ENCODE measurements at places on chromosomes 16 and 17. TPM values are rescaled to one million over a fixed set of nuclear protein-coding genes. Genes with fewer than 3 reads are reported as not detected.
A peak's percentile ranks its signal among the peaks of the same experiment; 100 is the strongest.

- H3K4me3 ChIP-seq = no peak overlapping the region
- no peak overlapping the region for H3K27ac ChIP-seq
- no peak for DNase-seq
- H3K4me1 ChIP-seq = peaks cover 27% of the 10 kb centered on the region
Measured at GRCh38 chr16:68643227-68643626, 1.9 kb upstream of the CDH3 start.

TAT gene
- not detected for total RNA-seq

DNA sequence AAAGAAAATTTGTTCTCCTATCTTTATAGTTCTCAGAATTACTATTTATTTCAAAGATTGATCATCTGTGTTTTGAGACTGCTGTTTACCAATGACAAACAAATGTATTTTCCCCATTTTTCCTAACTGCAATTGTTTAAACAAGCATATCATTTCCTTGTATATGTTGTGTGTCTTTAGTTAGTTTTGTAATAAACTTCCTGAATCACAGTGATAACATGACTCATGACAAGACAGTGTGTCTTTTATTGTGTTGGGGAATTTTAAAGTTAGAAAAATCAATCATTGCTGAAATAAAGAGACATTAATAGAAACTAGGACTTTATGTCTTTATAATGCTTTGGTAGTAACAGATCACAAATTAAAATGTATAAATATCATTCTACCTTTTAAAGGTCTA is 348.5 kb downstream of the KCNJ2 start:
- H3K27me3 ChIP-seq = no peaks in the 10 kb centered on the region
- H3K4me1 ChIP-seq = no peaks in the 10 kb centered on the region
- no peak for DNase-seq
- H3K27ac ChIP-seq = no peak overlapping the region
- H3K36me3 ChIP-seq = no peaks in the 10 kb centered on the region

DNA sequence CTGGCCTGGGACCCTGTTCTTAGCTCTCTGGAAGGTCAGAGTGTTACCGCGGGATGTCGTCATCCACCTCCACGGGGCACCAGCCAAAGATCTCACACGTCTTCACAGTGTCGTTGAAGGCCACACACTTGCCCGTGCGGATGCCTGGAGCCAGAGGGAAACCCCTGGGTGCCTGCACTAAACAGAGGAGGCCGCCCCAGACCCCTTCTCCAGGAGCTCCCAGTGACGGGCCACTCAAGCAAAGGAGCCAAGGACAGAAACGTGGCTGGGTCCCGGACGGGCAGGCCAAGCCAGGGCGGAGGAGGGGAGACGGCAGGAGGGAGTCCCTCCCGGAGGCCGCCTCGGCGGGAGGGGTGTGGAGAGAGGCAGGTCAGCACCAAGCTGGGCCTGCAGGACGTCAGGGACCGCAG is 11.0 kb upstream of the CAMKK1 start:
- peaks cover 63% of the 10 kb centered on the region for H3K4me1 ChIP-seq
- DNase-seq = peak; percentile 89
- H3K4me3 ChIP-seq = no peak overlapping the region
- H3K27me3 ChIP-seq = no peaks in the 10 kb centered on the region

CLEC10A gene
- 0.33 TPM for total RNA-seq

- H3K4me1 ChIP-seq = peaks cover 50% of the 10 kb centered on the region
- no peak for DNase-seq
- no peak overlapping the region for H3K4me3 ChIP-seq
- peak overlapping the region; percentile 74 for H3K27ac ChIP-seq
- H3K36me3 ChIP-seq = no peaks in the 10 kb centered on the region
- no peaks in the 10 kb centered on the region for H3K27me3 ChIP-seq
Measured at GRCh38 chr17:64216000-64216337, 47.1 kb downstream of the TEX2 start.

HID1 gene
- 157 TPM for total RNA-seq

DNA sequence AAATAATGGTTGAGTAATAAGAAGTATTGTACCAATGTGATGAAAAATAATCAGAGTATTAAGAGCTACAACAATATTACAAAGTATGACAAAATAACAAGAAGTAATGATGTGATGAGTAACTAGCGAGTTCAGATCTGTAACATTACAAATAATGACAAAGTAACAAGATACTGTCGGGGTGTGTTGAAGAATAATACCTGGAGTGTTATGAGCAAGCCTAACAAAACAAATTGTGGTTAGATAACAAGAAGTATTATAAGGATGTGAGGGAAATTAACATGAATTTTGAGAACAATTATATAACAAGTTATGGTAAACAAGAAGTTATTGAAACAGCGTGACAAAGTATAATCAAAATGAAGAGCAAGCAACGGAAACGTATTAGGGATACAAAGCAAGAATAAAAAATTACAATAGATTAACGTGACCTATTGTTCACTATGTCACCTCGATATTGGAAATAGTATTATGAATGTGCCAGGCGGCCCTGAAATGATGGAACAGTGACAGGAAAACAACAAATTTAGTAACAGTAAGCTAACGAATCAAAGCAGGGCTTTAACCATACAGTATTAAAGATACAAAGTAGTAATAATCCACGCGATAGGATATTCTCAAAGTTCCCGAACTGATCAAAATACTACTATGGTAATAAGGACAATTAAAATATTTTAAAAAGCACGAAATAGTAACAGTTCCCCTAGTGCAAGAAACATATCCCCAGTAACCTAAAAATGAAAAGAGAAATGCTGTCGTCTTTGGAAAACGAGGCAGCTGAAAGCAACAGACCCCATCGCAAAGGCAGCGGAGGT is 1.6 kb downstream of the TBX4 start:
- peaks cover 34% of the 10 kb centered on the region for H3K4me1 ChIP-seq
- H3K27me3 ChIP-seq = peaks cover 36% of the 10 kb centered on the region
- no peak for DNase-seq
- no peak overlapping the region for H3K27ac ChIP-seq

DNA sequence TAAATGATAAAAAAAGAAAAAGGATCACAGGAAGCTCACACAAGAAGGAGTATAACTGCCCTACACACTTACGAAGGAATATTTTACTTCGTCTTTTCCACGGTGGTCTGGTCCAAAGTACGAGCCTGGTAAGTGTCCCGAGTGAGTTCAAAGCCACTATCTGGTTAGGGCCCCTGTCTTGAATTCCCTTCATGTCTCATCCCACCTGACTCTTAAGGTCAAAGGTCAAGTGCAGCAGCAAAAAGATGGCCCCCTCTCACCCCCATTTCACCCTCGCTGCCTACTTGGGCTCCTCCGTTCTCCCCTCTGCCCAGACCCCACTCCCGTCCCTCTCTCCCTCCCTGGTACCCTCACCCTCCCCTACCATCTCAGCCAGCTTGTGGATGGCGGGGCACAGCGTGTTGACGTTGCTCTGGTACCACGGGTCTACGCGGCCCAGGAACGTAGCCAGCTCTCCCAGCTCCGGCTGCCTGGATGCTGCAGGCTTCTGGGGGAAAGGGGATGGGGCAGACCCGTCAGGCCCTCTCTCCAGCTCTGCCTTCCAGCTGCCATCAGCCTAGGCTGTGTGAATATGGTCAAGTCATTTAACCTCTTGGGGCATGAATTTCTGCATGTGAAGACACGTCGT is 27.8 kb upstream of the MFSD6L start:
- no peak overlapping the region for H3K4me3 ChIP-seq
- no peak for DNase-seq
- H3K27ac ChIP-seq = no peak overlapping the region
- H3K36me3 ChIP-seq = no peaks in the 10 kb centered on the region

DNA sequence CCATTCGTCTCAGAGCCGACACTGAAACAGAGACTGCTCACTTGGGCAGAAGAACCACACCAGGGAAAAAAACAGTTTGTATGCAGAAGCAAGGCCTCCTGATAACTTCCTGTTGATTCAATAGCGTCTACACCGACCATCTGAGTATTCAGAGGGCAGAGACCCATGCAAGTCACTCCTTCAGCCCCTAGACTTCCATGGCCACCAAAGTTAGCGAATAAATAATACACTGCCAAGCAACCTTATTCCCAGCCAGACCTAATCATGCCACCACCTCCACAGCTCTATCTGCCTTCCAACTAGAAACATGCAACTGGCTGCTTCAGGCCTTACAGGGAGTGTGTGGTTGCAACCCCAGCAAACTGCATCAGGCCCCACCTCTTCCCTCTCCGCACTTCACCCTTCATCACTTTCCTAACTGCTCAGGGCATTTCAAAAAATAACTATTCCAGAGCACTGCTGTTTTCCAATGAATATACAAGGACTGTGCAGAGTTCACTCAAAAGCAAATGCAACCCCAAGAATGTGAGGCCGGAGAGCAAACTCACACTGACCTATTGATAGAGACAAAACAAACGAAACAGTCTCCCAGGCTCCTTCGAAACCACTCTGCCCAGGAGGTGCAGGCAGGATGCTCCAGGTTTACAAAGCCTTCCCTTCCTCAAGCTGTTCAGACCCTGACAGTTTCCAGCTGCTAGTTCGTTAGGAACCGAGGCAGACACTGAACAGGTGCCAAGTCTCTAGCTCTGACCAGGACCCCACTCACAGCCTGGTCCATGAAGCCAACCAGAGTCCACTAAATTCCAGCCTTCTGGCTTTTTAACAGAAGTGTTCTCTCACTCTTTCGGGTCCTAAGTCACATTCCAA is 3.6 kb downstream of the USP7 start:
- no peak overlapping the region for H3K4me3 ChIP-seq
- peaks cover 68% of the 10 kb centered on the region for H3K4me1 ChIP-seq
- DNase-seq = no peak
- H3K27ac ChIP-seq = no peak overlapping the region
- H3K36me3 ChIP-seq = no peaks in the 10 kb centered on the region
- no peaks in the 10 kb centered on the region for H3K27me3 ChIP-seq

DNA sequence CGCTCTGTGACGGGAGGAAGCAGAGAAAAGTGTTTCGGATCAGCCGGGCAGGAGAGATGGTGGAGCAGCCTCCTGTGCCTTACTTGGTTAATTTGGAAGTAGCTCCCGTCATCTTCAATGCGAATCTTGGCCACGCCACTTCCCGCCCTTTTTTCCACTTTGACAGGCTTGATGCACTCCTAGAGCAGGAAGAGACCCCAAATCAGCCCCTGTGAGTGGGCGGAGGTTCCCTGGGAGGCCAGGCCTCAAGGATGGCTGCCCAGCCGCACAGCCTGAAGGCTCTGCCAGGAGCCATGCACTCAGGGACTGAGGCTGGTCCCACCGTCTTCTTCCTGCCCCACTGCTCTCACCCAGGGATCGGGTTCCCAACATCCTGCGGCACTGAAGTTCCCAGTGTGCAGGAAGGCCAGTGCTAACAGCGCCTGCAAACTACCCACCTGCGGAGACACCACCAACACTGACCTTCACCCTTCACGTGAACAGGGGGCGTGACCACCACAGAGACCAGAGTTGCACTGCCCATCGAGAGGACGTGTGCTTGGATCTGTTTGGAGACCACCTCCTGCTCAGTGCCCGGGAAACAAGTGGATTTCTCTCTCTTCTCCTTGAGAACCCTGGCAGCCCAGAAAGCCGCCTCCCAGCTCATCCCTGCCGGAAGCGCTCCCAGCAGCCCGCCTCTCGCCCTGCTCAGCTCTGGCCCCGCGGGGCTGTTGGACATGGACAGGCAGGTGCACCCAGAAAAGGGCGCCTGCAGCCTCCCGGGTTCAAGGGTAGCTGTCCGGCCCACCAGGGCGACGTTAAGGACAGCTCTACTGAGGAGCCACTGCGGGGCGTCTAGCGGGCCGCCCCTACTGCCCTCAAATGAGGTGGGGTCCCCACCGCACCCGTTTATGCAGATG is 988 bp downstream of the CIAO3 start:
- H3K4me3 ChIP-seq = peak overlapping the region; percentile 85
- no peak for DNase-seq
- H3K27me3 ChIP-seq = no peaks in the 10 kb centered on the region

DNA sequence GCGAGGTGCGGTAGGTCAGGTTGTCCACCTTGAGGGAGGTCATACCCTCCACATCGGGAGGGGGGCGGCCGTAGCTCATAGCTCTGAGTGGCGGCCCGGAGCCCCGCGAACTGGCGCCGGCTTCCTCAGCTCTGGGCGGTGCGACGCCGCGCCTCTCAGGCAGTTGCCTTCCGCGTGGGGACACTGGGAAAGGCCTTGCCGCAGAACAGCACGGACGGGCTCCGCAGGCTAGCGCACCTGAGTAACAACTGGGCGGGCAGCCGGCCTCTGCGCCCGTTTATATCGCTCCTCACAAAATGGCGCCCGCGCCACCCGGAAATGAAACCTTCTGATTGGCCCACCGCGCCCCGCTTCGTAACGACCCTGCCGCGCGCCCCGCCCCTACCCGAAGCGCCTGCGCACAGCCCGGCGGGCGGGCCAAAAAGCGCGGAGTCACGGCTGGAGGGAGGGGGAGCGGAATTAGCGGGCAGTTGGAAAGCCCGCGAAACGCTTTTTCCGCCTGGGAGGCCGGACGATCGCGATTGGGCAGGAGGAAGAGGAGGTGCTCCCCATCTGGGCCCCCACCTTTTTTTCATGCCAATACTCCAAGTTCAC is at the start of gene SRSF2:
SRSF2 (minus strand) TSS at position 250 of the 594 bp plus-strand sequence; CDS start at position 79, 171 bp downstream.
- H3K36me3 ChIP-seq = peaks cover 15% of the 10 kb centered on the region
- DNase-seq = peak; percentile 99
- H3K27me3 ChIP-seq = no peaks in the 10 kb centered on the region
- peak within 1 kb of the TSS; percentile 99 for H3K27ac ChIP-seq
- H3K4me1 ChIP-seq = peaks cover 54% of the 10 kb centered on the region

DNA sequence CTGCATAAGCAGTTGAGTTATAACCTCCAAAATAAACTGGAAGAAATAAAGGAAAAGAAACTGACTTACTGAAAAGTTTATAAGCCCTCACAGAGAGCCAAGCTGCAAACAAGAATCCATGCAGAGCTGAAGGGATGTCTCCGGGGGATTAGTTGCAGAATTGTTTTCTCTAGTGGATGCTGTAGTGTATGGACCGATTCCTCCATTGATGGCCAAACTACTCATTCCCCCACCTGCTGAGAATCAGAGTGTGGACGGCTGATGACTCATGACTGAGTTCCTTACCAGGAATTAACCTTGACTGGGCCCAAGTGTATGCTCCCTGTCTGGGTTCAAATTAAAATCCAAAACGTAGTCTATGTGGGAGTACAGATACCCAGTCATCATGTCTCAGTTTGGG is 93.9 kb upstream of the CDH8 start:
- H3K36me3 ChIP-seq = no peaks in the 10 kb centered on the region
- no peaks in the 10 kb centered on the region for H3K4me1 ChIP-seq
- no peaks in the 10 kb centered on the region for H3K27me3 ChIP-seq
- no peak overlapping the region for H3K4me3 ChIP-seq
- H3K27ac ChIP-seq = no peak overlapping the region
- no peak for DNase-seq

TMEM97 gene
- total RNA-seq = 75.5 TPM

ABCC6 gene
- 45.1 TPM for total RNA-seq

RNF112 gene
- 5.9 TPM for total RNA-seq
